ENCODE measurements at places on chromosomes 6 and 20.

GRCh38 chr6:170038251-170038650, 252.6 kb downstream of the DLL1 start:
- DNase-seq: no peak

- DNase-seq: no peak
These were observed 50.5 kb upstream of the DST start for GRCh38 chr6:56693246-56693607.

- DNase-seq: no peak
These were observed 115.2 kb upstream of the AKIRIN2 start for GRCh38 chr6:87817183-87817582.

GRCh38 chr6:39083231-39083634, 31.8 kb downstream of the SAYSD1 start:
- no peak for DNase-seq
